ENCODE measurements at places on chromosomes 4 and X.
A peak's percentile ranks its signal among the peaks of the same experiment; 100 is the strongest.

- no peak for DNase-seq
These were observed 615.0 kb downstream of the TMA16 start for GRCh38 chr4:164109503-164109902.

GRCh38 chr4:15883610-15884243 is 54.8 kb downstream of the FGFBP1 start:
- no peak for DNase-seq

DNA sequence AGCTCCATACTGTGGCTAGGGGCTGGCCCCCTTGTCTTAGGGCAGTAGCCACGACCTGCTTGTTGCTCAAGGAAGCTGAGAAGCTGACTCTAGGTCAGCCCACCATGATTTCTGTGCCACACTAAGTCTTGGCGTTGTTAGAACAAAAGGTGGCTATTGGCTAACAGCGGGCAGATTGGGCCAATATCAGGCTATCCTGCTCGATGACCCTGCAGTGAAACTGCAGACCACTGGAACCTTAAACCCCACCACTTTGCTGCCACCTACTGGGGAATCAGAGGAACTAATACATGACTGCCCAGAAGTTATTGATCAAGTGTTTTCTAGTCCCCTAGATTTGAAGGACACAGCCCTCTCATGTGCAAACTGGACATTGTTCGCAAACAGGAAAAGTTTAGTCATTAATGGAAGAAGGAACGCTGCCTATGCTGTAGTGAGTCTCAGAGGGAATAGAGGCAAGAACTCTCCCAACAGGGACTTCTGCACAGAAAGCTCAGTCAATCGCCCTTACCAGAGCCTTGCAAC is 17.0 kb upstream of the PAPSS1 start:
- no peak for DNase-seq

DNA sequence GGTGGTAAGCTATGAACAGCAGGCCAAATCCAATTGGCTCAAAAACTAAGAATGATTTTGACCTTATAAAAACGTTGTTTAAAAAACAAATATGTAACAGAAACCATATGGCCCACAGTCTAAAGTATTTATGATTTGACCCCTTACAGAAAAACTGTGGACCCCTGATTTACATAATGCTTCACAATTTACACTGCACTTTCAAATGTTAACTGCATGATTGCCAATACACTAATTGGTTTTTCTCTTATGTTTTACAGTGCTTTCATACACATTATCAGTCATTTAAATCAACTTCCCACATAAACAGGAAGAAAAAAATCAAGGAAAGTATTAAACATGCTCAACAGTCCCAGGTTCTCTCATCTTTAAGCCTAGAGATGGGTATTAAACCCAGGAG is 262.6 kb downstream of the CHIC1 start:
- DNase-seq = no peak

DNA sequence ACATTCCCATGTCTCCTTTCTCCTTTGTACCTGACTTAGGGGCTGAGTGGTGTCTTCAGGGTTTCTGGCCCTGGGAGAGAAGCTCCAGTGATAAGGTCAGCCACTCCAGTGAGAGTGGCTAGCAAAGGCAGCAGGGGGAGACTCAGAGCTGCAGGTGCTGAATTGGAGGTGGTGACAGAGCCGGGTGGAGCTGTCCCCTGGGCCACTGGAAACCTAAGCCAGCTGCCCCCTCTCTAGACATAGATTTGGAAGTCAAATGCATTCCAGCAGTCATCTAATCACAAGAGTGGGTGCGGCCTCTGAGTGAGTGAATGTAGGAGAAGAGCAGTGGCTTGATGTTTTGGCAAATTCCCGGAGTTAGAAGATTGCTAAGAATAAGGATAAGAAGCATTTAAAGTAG is 28.5 kb downstream of the TRIM2 start:
- no peak for DNase-seq

DNA sequence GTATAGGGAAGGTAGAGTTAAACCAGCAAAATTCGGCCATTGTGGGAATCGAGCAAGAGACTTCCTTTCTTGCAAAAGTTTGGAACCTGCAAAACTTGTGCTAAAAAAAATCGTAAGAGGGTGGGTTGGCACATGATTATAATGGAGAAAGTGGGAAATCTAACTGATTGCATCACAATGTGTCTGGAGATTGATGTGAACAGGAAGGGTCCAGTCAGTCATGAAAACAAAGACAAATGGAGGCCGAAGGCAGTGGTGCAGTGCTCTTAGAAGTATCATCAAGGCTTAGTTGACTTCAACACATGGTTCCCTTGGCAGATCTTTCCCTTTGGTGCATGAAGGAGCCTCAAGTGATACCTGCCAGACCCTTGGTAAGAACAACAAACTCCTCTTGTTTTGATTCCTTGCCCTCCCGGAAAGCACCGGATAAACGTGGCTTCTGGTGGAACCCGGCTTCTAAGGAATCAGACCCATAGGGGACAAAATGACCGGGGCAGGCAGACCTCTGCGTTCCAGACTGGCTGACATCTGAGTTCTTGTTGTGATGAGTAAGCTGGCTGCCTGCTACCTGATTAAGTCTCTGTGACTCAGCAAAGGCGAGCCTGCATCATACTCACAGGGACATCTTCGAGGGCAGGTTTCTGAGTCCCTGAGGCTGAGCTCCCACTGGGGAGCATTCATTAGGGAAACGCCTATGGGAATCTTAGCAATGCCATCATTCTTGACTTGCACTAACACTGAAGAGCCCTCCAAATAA is 87.7 kb upstream of the MAP3K15 start:
- no peak for DNase-seq

GRCh38 chr4:121696581-121697461 is at the start of gene ANXA5:
TSS of gene ANXA5 (minus strand) at chr4:121696980. CDS start at chr4:121696589, 391 bp downstream.
- peak; percentile 94 for DNase-seq

DNA sequence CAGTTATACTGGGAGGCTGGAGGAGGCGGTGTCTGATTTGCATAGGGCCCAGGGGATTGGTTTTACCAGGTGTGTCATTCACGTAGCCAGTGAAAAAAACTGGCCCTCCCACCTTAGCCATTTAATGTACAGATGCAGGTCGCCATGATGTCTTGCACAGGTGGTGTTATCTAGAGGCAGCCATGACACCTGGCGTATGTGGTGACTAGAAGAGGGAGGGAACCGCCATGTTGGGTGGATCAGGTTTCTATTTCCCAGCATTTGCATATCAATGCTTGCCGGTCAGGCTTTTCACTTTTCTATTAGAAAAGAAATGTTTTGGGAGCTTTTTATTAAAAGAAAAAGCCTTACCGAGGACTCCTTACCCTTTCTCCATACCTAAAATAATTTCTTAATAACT is 523.4 kb downstream of the ADGRL3 start:
- DNase-seq = no peak

DNA sequence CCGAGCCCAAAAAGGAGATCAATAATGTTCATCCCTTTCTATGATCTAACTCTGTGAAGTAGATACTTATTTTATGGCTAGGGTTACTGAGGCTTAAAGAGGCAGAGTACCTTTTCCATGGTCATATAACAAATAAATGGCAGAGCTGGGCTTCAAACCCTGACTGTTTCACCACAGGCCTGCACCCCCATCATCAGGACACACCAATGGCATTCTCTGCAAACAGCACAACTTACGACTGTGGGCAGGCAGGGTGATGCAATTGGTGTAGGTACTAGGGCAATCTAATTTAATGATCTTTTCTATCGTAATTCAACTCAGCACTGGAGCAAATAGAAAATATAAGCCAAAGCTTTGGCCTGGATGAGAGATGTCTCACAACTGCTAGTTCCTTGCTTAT is 118.8 kb upstream of the CBR4 start:
- no peak for DNase-seq

- no peak for DNase-seq
These were observed 335.4 kb downstream of the BCOR start for GRCh38 chrX:39762266-39762841.

DNA sequence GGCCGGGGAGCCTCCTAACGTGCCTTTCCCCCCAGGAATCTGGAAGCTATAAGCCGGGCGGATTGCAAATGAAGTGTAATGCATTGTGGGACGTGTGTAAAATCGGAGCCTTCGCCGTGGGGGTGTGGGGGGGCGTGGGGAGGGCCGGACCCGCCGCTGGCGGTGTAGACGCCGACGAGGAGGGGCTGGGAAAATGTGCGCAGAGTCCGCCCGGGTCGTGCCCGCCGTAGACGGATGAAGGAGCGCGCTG is 1.3 kb downstream of the STOX2 start:
- DNase-seq = peak; percentile 2

- DNase-seq = no peak
These were observed 2.8 kb downstream of the TBC1D14 start for GRCh38 chr4:6912441-6912840.

DNA sequence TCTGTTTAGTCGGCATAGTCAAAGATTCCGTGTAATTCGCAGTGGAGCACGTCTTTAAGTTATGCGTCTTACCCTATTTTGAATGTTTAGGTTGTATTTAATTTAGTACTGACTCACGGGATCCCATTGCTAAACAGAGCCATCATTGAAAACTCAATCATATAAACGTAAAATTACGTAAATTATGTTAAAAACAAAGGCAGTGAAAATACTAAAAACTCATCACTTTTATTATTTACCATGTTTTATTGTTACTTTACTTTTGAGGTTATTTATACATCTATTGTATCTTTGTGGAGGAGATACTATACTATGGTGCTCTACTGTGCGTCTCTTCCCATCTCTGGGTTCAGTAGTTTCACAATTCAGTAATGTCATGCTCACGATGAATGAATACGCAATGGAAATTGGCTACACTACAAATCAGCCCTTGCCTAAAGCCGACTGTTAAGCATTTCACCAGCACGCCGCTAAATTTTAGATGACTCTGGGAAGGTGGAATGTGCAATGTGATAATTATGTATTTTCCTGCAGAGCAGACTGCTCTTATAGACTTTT is 944 bp downstream of the FUNDC2 start:
- DNase-seq = peak; percentile 7

- DNase-seq = no peak
These were observed 41.5 kb upstream of the PGRMC1 start for GRCh38 chrX:119194621-119195020.

DNA sequence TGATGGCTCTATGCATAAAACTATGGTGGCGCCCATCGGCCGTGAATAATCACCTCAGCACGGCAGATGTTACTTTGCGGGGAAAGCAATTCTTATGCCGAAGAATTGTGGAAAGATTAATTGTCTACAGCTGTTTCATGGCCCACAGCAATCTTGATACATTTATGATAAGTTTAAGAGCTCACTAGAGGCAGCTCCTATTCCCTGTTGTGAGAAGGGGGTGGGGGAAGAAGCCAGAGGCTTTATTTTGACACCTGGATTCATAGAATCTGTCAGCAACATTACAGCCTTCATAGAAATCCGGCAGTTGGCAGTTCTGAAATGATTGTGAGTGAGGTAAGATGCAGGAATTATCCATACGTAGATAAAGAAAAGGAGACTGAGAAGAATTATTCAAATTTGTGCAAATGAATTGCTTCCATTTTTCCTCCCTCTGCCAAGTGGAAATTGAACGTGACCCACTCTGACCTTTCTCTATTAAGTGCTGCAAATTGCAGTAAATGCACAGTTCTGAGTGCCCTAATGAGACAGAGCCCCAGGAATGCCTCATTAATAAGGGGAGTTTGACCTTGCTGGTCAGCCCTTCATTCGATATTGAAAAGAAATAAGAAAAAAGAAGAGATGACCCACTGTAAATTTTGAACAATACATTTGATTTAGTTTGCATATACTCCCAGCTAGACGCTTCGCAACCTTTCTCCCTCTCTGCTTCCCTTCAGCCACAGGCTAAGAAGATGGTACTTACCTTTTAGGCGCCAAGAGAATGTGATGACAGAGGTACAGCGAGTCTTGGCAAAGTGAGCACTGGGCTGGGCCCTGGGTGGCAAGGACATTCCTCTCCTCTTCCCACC is 188.8 kb downstream of the GPAT3 start:
- no peak for DNase-seq

GRCh38 chrX:139025816-139026215 is 314.3 kb upstream of the FGF13 start:
- no peak for DNase-seq

DNA sequence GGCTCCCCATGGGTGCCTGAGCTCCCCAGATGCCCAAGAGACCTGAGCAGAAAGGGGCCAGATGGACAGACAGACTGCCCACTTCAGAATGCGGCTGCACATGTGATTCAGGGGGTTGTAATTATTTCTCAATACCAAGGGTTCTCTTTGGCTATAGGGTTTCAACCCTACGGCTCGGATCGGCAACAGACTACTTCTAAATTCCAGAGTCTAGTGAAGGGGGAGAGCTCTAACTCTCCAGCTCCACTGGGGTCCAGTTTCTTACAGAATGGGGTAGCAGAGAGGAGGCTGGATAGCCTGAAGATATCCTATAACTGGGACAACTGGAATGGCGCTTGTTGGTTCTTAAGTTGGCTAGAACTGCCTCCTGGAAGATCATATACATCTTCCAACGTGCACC is 136.3 kb downstream of the MGST2 start:
- DNase-seq = no peak

DNA sequence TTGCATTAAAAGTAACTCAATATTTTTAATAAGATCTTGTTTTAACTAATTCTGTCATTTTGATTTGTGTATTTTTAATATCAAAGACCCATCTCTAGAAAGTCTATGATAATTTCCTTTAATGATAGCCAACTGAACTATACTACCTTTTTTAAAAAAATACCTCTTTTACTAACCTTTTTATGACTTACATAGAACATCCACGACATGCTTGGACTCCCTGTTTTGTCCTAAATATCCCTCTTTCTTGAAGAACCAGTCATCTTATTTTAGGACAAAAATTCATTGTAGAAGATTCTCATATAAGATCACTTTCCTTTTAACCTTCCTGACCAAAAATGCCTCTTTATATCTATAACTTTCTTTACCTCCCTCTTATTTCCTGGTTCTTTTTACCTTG is 76.8 kb upstream of the GC start:
- no peak for DNase-seq

GRCh38 chrX:120559804-120560203 is 958 bp downstream of the CUL4B start:
- DNase-seq = no peak

DNA sequence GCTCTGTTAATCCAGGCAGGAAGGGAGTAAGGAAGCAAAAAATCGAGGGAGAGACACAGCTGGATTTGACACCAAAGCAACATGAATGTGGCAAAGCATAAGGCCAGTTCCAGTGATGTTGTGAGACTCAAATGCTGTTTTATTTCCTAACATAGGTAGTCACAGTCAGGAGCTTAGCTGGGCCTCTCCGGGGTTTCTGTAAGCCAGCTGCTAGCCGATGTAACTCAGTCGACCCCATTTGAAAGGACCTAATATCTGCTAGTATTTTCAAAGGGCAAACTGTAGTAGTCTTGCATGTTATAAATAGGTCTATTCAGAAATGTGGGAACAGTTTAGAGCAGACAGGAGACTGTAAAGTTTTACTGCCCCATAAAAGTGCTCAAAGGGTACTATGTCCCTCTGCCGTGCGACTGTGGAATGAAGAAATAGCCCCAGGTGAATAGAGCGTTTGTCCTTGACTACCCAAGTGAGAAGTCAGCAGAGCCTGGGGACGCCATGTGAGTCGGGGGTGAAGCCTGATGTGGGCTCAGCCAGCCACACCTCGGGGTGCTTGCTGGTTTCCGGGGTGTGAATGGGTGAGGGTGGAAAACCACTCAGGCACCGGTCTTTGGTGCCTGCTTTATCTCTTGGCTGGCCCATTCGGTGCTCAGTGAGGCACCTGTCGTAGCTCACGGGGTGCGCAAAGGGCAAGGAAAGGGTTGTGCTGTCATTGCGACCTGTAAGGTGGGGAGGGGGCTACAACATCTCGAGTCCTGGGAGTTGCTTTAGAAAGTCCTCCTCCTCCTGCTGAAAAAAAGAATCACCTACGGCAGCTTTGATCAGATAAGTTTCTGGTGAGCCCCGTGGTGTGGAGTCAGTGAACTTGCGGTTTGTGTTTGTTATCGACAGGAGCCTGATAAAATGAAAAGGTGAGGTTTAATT is 745 bp downstream of the TRIM2 start:
- no peak for DNase-seq

GRCh38 chr4:84167564-84167963 is 331.5 kb downstream of the NKX6-1 start:
- DNase-seq = no peak

All from MG63 (cell line).